MM.1S (cell line): ENCODE measurements at places on chromosomes 13 and 19.

DNA sequence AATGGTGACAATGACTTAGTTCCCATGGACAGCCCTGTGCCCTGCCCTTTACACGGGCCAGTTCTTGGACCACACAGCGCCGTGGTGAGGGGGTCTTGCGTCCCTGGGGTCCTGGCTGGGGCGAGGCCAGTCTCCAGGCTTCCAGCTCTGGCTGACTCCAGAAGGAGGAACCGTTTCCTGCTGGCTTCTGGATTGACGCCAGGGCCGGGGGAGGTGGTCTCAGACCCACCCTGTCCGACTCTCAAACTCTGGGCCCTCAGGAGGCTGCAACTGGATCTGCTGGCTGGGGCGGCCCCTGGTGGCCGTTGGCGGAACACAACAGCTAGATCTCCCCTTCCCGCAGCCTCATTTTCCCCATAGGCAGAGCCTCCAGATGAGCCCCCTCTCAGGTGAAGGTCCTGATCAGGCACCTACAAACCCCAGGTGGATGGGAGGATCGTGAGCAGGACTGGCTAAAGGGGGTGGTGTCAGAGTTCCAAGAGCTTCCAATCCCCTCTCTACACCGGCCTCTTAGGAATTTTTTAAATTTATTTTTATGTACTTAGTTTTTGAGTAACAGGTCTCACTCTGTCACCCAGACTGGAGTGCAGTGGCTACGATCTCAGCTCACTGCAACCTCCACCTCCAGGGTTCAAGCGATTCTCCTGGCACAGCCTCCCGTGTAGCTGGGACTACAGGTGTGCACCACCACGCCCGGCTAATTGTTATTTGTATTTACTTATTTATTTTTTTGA, 8.0 kb downstream of the CCDC194 start:
- peak; percentile 49 for DNase-seq

DNA sequence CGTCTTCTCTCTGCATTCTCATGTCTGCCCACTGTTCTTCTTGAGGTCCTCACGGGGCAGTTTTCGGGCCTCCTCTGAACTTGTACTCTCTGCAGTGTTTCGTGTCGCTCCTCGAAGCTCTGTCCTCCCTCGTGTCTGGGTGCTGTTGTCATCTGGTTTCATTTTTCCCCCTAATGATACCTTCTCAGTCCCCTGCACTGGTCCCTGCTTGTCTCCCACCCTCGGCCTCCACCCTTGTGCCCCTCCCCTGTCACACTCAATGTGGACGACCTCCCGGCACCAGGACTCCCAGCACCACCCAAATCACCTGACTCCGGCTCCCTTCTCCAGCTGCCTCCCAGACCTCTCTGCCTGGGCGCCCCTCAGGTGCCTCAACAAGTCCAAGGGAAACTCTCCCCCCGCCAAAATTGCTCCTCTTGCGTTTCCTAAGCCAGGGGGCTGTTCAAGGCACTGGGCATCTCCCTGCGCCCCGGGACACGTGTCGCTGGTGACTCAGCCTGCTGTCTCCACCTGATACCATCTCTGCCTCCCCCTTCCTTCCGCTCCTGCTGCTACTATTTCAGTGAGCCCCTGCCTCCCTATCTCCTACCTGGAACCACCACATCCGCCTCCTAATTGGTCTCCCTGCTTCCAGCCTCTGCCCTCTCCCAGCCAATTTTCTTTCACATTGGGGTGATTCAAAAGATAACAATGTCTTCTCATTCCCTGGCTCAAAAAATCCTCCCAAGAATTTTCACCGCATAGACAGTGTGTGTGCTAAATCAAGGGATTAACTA, 49.5 kb downstream of the RFX2 start:
- no peak for DNase-seq

- peak; percentile 79 for DNase-seq
Observed at GRCh38 chr19:43784981-43785808, 4.4 kb upstream of the KCNN4 start.

DNA sequence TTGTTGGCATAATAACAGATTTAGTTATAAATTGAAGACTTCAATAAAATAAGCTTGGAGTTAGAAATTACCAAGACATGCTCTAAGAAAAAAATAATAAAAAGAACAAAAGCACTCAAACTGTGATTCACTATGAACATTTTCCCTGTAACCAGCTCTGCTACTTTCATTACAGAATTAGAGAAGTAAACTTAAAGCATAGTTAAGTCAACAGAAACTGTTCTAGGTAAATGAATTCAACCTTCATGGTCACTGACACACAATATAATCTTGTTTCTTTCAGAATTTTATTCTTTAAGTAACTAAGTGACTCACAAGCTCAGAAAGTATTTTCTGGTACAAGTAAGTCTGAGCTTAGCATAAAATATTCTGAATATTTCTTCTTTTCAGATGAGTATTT, 136.3 kb downstream of the KLF5 start:
- DNase-seq = no peak

DNA sequence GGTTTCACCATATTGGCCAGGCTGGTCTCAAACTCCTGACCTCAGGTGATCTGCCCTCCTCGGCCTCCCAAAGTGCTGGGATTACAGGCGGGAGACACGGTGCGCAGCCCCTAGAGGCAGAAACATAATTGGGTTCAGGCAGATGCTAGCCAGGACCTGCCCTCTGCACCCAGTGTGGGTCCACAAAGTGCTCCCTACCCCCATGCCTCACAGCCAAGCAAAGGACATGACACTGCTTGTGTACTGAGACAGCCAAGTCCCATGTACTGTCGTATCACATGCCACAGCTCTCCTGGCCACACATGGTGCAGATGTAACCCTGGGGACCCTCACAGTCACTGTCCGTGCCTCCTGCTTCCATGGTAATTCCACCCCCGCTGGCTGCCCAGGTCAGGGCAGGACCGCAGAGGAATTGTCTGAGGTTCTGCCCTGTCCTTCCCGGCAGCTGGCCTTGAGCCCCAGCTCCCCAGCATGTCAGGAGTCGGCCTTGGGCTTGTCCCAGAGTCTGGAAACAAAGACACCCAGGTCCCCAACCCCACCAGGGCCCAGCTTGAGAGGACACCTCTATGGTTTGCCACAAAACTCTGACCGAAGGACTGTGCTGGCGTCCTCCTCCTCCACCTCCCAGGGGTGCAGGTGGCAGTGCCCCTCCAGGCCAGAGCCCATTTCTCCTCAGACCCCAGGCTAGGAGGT, 7.6 kb downstream of the PRR36 start:
- DNase-seq = no peak

DNA sequence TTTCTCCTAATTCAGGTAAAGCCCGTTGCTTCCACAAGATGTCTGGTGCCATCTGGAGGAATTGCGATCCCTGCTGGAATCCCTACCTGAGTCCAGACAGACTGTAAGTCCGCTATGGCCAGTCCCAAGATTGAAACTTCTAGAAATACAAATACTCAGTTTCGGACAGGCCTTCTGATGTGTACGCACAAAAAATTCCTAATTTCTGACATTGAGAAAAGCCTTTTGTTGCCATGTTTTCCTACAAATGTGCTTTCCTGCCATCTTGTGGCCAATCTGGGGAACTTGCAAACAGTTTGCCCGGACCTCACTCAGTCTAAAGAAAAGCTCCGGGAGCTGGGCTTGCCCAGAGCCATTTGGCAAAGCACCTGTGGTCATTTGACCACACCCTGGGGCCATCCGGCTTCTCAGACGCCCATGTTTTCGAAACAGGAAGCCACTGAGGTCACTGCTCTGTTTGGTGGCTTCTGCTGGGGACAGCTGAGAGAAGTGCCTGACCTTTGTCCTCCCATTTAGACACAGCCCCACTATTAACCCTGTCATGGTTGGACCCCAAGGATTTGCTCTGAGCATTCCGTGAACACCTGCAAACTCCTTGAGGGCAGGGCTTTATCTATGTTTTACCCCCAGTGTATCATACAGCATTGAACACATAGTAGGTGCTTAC, 79.4 kb downstream of the SLC15A1 start:
- peak; percentile 83 for DNase-seq

- DNase-seq = no peak
Observed at GRCh38 chr19:49085868-49086232, 599 bp downstream of the SNRNP70 start.

- DNase-seq = no peak
Observed at GRCh38 chr13:76387566-76387965, 498.6 kb downstream of the KCTD12 start.

DNA sequence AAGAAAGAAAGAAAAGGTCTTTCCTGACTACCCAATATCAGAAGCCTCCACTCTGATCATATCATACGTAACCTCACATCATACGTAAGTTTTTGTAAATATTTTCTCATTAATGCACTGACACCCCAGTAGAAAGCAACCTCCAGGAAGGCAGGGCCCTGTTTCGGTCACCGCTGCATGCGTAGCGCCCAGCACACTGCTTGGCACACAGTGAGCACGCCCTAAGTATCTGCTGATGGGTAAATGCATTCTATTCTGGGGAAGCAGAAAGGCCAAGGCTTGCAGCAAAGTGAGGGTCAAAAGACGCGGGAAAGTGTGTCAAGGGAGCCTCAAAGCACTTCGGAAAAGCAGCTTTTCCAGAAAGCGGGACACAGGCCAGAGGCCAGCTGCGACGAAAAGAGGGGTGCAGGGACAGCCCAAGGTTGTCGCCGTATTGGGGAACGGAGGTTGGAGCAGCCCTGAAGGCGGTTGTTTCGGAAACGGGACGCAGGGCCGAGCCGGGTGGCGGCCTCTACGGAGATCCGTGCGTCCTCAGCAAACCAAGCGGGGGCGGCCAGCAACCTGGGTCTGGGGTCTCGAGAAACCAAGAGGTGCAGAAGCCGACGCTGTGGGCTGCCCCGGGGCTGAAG, 463 bp downstream of the SUGP1 start:
- DNase-seq = peak; percentile 15

- DNase-seq = no peak
Observed at GRCh38 chr13:73913751-73914518, 220.3 kb downstream of the KLF12 start.

GRCh38 chr19:45195764-45196163, 17.2 kb downstream of the BLOC1S3 start:
- DNase-seq = no peak

GRCh38 chr13:25136880-25137787, 35.0 kb downstream of the AMER2 start:
- no peak for DNase-seq

DNA sequence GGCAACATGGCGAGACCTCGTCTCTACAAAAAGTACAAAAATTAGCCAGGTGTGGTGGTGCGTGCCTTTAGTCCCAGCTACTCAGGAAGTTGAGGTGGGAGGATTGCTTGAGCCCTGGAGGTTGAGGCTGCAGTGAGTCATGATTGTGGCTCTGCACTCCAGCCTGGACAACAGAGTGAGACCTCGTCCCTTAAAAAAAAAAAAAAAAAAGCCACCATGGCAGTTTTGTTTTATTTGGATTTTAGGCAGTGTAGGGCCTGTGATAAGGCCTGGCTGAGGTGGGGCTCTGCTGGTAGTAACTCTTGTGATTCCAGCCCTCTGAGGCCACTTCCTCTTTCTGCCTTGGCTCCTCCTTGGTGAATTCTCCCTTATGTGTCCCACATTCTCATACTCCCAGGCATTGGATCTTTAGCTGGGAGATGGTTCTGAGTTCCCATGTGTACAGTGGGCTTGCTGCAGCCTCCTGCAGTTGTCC, 39.2 kb downstream of the GATAD2A start:
- no peak for DNase-seq

DNA sequence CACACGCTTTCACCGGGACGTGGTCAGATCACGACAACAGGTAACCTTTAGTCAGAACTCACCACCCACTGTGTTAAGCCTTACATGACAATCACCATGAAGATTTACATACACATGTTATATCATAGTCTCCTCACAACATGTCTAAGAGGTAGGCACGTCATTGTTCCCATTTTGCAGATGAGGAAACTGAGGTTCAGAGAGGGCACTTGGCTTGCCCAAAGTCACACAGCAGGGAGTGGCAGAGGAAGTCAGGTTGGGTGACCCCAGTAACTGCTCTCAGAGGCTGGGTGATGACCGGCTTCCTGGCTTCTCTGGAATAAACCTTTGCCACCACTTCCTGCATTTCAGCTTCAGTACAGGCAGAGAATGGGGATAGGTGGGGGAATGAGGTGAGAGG, 5.3 kb downstream of the KLK10 start:
- DNase-seq = no peak

GRCh38 chr13:112984954-112985802, 16.2 kb downstream of the MCF2L start:
- no peak for DNase-seq

DNA sequence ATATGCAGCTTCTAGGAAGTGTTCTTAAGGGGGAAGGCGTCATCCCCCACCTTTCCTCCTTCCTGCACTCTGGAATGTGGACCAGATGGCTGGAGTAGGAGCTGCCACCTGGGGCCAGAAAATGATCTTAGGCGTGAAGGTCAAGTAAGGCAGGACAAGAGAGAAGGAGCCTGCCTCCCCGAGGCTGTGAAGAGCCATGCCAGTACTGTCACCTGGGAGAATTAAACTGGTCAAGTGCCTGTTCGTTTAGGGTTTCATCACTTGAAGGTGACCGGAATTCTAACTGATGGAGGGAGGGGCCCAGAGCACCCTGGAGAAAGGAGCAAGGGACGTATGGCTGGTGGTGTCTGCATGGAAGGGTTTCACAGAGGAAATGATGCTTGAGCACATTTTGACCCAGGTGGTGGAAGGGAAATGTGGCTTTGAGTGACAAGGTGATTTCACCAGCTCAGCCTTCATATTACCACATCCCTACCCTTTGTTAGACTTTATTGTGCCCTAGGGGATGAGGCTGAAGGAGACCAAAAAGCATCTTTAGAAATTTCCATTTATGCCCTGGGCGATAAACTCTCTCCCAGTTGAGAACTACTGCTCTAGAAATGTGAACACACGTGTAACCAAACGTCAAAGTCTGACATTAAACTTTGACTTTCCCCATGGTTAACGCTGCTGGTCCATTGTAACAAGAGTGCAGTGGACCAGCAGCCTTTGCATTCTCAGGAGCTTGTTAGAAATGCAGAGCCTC, 37.5 kb downstream of the PPP2R1A start:
- no peak for DNase-seq

- DNase-seq = no peak
Observed at GRCh38 chr13:73107970-73108369, 49.2 kb downstream of the KLF5 start.

GRCh38 chr13:80059789-80060188, 281.1 kb downstream of the SPRY2 start:
- DNase-seq = no peak

DNA sequence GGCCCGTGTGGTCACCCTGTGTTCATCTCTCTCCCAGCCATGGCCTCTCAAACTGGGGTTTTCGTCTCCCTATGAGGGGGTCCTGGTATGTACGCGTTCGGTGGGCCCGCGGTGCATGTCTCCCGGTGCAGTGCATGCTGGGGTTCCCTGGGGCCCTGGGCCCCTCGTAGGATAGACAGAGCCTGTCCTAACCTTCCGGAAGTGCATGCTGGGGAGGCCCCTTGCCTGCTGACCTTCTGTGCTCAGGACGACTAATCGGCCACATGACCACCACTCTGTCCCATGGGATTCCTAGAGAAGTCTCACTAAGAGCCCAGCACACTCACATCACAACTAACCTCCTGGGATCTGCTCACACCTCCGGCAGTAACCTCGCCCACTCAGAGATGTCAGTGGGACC, 4.9 kb upstream of the USE1 start:
- DNase-seq = no peak
